ENCODE measurements at places on chromosomes 5 and 9.

- no peak for DNase-seq
These were observed 229.9 kb downstream of the PIK3R1 start for GRCh38 chr5:68445257-68446069.

GRCh38 chr9:75181750-75182149 is 93.4 kb downstream of the OSTF1 start:
- DNase-seq, result no peak

GRCh38 chr5:132020568-132021339 is 9.3 kb upstream of the ACSL6 start:
- DNase-seq, result no peak

- no peak for DNase-seq
These were observed 58.4 kb downstream of the MLLT3 start for GRCh38 chr9:20563917-20564316.

- DNase-seq, result no peak
These were observed 8.9 kb downstream of the IRF1 start for GRCh38 chr5:132481596-132482211.

DNA sequence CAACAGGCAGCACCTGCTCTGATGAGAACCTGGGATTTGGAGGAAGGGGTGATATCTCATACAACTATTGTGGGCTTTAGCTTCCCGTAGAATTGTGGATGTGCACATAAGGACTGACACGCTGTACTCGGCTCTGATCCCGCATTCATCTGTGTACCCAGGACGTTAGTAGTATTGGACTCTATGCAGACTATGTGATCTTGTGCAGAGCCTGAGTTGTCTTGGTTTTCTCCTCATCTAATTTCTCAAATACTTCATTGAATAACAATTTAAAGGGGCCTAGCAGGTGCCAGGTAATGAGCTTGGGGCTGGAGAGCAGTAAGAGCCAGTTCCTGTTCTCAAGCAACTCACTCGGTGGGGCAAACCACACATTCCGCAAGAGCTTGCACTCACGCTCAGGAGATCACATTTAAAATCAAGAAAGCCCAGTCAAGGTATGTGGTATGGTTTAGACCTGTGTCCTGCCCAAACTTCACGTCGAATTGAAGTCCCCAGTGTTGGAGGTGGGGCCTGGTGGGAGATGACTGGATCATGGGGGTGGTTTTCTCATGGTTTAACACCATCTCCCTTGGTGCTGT is 14.8 kb downstream of the C5orf15 start:
- no peak for DNase-seq

GRCh38 chr5:43649256-43649655 is 46.3 kb downstream of the NNT start:
- DNase-seq, result no peak

- DNase-seq, result no peak
These were observed 5.9 kb upstream of the LARS1 start for GRCh38 chr5:146188358-146188757.
